ENCODE measurements at places on chromosomes 11 and 22.

DNA sequence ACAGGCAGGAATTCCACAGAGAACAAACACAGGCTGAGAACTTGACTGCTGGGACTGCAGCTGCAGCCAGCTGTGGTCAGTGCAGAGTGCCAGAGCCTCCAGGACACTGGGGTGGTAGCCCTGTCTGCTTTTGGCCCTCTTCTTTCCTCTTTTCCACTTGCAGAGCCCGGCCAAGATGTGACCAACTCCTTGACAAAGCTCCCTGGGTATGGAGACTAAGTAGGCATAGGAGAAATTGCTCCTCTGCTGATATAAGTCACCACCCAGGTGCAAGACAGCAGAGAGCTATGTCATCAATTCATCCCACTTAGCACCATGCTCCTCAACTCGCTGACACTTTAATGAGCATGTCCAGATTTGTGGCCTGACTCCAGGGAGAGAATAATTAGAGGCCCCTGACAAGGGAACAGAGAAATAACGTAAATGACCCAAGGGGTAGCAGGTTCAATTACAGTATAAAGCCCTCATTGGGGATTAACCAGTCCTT, 369.4 kb upstream of the B3GAT1 start:
- DNase-seq: no peak

DNA sequence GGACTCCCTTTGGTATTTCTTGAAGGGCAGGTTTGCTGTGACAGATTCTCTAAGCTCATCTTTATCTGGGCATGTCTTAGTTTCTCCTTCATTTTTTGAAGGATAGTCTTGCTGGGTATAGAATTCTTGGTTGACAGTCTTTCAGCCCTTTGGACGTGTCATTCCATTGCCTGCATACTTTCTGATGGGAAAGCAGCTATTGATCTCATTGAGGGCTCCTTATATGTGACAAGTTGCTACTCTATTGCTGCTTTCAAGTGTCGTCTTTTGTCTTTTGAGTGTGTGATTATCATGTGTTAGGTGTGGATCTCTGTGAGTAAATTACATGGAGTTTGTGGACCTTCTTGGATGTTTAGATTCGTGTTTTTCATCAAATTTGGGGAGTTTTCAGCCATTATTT, 21.9 kb downstream of the IGHMBP2 start:
- no peak for DNase-seq

DNA sequence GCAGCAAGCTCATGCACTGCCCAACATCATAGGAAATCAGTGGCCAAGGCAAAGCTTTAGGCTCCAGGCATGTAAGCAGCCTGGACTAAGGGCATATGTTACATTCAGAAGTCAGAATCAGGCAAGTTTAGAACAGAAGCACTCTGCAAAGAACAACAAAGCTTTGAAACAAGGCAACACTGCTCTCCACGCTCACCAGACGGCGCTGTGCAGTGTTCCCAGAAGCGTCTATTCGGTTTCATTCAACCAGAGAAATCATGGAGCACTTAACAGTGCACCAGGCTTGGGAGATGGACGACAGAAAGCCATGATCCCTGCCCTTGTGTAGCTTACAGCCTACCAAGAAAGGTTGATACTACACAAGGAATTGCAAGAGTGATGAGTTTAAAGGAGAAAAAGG, 555.8 kb downstream of the BUD13 start:
- no peak for DNase-seq

GRCh38 chr11:69257134-69257533, 36.8 kb upstream of the MYEOV start:
- DNase-seq: peak; percentile 28

- DNase-seq: no peak
Observed at GRCh38 chr11:132234878-132235277, 864.5 kb downstream of the NTM start.

- DNase-seq: no peak
Observed at GRCh38 chr11:46277313-46277621, 195 bp upstream of the CREB3L1 start.

- no peak for DNase-seq
Observed at GRCh38 chr22:17988800-17989513, 35.4 kb downstream of the MICAL3 start.

GRCh38 chr11:21582791-21583190, 610.1 kb upstream of the ANO5 start:
- no peak for DNase-seq
